Cortex of kidney (tissue), 1 donor: ENCODE measurements at places on chromosomes 2 and 18.

DNA sequence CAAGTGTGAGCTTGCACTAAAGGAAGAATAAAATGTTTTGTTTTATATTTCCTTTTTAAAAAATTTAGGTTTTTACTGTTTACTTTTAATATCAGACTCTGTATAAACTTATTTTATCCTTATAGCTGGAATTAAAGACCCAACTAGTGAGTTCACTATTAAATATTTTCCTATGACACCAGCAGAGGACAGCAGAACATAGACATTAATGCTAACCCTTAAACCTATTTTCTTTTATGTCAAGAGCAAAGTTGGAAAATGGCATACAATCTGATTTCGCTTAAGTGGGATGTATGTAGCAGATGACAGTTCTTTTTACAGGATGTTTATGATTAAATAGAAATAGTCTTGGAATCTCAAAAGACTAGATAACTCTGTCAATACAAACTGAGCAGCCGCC, 188.2 kb upstream of the XIRP2 start:
- no peak for DNase-seq

DNA sequence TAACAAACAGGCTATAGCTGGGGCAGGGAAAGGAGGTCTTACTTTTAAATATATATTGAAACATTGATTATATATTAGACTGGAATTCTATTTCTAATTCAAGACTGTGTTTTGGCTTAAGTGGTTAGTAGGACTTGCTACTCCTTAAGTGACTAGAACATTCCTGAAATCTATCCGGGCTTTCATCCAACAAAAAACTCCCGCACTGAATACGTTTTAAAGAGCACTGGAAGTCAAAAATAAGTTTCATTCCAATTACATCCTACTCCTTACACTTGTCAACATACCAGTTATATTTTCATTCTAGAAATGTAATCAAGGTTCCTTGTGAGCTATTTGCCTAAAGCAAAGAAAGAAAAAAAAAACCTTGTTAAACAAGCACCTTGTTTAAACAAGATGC, 204.6 kb downstream of the SP3 start:
- no peak for DNase-seq

GRCh38 chr2:30368258-30368657, 78.8 kb upstream of the LCLAT1 start:
- DNase-seq = no peak

DNA sequence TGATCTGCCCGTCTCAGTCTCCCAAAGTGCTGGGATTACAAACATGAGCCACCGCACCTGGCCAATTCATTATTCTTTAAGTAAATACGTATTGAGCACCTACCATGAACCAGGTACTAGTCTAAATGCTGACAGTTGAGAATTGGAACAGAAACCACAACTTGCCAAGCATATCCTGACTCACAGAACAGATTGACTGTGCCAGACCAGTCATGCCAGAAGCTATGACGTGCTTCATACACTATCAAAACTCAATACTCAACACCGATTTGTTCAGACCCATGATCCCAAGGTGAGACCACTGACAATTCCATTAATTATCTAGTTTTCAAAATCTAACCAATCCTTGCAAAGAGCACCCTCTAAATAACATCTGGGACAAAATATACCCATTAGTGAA, 148.6 kb downstream of the B3GNT2 start:
- DNase-seq = no peak

- no peak for DNase-seq
Observed at GRCh38 chr18:48100651-48101165, 170.2 kb upstream of the SMAD2 start.

GRCh38 chr2:227376656-227377396, 2.3 kb downstream of the TM4SF20 start:
- no peak for DNase-seq

DNA sequence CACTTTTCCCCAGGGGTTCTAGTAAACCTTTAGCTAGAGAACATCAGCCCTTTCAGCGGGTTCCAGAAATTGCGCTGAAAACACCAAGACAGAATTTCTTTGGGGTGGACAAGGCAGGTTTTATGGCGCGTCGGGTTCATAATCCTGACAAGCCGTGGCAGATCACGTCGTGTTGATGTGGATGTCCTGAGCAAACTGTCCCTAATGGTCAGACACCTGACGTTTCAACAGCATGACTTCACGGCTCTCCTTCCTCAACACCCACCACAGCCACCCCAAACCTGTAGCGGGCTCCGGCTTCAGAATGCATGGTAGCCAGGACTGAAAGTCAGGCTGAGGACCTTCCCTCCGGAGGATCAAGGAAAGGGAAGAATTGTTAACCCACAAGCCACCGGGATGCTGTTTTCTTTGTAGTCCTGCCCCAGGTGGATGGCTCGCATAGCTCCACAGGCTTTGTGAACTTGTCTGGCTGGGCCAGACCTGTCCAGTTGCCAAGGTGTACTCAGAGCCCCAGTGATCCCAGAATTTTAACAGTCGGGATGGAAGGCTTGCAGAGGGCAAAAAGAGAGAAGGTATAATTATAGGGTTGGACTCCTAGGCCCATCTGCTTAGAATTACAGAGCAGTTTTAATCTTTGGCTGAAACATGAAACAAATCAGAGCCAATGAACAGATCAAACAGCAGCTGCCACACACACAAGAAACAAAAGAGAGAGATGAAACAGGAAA, 1.5 kb downstream of the APCDD1 start:
- DNase-seq = no peak

GRCh38 chr2:179675435-179675834, 186.0 kb downstream of the ZNF385B start:
- no peak for DNase-seq

- DNase-seq = no peak
Observed at GRCh38 chr2:68157002-68157401, 686 bp upstream of the PNO1 start.

DNA sequence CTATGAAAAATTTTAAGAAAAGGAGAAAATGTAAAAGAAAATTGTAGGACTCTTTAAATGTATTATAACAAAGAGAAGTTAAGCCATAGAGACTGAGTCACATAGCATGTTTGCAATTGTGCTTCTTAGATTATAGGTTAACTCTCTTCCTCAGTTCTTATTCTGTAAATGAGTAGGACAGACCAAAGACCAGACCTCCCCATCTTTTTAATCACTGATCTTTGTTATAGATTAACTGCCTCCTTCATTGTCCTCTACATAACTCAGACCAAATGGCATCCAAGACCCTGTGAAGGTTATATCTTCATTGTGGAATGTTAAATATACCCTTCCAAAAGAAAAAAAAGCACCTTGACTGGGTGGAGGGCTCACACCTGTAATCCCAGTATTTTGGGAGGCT, 316.9 kb upstream of the LRRTM4 start:
- DNase-seq = no peak

GRCh38 chr18:76518123-76518859, 23.2 kb upstream of the ZNF516 start:
- DNase-seq = no peak

- no peak for DNase-seq
Observed at GRCh38 chr18:49520661-49521145, 33.7 kb upstream of the C18orf32 start.

GRCh38 chr2:133459590-133459989, 108.7 kb downstream of the NCKAP5 start:
- no peak for DNase-seq

DNA sequence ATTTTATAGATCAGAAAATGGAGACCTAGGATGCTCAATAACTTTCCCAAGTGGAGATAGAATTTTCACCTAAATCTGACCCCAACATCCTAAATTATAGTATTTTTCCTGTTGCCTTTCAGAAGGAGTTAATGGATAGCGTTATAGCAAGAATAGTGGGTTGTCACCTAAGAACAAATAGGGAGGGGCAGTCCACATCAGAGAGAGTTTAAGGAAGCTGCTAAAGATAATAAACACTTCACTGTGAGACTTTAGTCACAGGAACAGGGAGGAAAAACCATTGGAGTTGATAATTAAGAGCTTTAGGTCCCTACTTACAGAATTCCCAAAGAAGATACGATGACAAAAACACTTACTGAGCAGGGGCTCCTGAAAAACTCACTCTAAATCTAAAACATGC, 229.4 kb downstream of the PDE11A start:
- no peak for DNase-seq

- DNase-seq = no peak
Observed at GRCh38 chr2:2735041-2735440, 404.0 kb upstream of the MYT1L start.

GRCh38 chr2:112646791-112647689, 1.3 kb downstream of the SLC20A1 start:
- no peak for DNase-seq

DNA sequence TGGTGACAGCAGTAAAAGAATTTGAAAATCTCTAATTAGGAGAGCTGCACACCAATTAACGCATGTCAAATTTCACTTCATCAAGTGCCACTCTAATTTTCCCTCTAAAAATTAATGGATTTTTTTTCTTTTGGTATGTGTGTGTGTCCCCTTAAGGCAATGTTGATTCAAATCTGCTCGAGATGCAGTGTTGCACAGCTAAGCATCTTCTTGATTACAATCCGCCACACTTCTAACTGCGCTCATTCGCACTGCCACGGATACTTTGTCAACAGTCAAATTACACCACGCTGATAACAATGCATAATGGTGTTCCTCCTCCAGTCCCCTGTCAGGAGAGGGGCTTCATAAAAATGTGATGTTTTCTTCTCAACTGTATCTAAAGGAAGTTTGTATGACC, 261.4 kb downstream of the MEIS1 start:
- DNase-seq = no peak

DNA sequence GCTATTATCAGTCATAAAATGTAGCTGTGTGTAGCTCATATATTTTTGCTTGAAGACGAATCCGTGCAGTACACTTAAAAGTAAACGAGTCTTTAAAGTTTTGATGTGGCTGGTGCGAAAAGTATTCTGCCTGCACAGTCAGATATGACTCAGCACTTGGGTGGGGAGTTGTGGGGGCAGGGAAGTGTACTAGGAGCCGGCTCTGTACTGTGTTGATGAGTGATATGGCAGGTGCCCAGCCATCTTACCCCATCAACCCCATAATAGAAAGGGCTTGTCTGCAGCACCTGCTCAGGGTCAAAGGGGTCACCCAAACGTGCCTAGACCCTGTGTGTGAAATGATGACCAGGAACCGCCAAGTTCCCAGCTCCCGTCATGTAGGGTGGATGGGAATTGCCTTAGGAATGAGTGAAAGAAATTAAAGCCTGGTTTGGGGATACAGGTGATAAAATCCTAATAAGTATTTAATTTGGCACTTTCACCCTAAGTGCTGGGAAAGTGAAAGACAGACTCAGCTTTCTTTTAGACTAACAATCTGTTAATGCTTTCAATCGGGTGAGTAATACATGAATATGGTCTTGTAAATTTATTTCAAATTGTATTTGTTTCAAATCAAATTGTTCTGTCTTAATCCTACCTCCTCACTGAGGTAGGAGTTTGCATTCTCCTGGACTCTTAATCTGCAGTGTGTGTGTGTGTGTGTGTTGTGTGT, 48.0 kb downstream of the BCL2L11 start:
- DNase-seq = no peak

- no peak for DNase-seq
Observed at GRCh38 chr2:1136846-1137245, 186.2 kb downstream of the SNTG2 start.

DNA sequence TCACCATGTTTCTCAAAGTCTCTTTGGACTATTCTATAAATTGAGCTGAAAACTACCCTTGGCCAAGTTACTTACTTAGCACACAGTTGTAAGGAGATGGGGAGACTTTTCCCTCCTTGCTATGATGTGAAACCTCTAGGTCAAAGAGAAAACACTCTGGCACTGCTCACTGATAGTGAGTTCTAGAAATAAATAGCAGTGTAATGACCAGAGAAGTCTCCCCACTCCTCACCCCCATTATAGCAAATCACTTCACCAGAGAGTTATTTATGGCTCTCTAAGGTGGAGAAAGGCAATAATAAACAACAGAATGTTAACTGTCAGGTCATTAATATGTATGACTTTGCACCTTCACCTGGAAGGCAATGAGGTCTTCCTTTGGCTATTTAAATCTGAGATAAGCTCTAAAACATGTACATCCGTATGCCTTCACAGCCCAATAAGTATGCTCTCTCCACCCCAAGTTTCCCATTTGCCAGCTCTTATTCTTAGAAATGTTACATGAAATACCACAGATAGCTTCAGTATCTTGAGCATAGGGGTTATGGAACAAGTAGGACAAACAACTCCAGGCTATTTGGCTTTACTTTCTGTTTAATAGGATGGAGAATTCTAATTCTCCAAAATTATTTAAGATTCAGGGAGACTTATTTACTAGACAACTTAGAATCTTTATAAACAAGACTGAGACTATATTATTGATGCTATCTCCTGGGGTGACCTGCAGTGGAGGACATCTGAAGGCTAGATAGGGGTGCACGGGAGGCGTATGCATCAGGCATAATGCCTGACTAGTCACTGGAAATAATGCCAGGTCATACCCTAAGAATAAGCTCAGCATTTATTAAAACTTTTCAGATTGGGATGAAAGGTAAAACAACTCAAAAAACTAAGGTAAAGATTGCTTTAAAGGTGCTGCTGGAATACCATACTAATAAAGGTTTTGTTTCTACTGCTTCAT, 65.3 kb upstream of the DTNB start:
- no peak for DNase-seq

- DNase-seq = no peak
Observed at GRCh38 chr18:27887711-27888495, 289.0 kb downstream of the CDH2 start.

GRCh38 chr2:47158576-47158975, 3.5 kb upstream of the STPG4 start:
- no peak for DNase-seq

DNA sequence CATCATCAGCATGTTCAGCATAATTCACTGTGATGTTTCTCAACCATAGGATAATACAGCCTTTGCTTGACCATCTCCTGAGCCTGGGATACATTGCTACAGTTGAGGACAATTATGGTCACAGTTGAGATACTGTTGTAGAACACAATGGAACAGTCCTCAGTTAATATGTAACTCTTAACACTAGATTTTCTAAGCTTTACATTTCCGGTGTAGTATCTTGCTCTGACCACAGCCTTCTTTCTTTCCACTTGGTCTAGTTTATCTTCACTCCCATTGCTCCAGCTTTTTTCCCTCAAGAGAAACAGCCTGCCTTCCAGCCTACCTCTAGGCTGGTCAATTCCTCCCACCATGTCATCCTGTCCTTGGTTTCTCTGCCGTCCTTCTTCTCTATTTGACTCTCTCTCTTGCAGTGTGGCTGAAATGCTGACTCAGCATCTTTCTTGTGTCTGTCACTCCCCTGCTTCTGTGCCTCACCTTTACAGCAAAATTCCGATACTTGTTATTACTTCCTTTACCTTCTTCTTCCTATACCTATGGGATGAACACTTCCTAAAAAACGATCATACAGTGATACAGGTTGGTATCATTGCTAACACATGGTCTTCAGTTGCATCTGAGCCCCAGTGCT, 80.5 kb downstream of the CTNNA2 start:
- DNase-seq = no peak

GRCh38 chr18:31233621-31234275, 71.1 kb upstream of the DSC1 start:
- DNase-seq = no peak
